Retinal pigment epithelial cell (primary cell): ENCODE measurements at places on chromosomes 7 and 10.

DNA sequence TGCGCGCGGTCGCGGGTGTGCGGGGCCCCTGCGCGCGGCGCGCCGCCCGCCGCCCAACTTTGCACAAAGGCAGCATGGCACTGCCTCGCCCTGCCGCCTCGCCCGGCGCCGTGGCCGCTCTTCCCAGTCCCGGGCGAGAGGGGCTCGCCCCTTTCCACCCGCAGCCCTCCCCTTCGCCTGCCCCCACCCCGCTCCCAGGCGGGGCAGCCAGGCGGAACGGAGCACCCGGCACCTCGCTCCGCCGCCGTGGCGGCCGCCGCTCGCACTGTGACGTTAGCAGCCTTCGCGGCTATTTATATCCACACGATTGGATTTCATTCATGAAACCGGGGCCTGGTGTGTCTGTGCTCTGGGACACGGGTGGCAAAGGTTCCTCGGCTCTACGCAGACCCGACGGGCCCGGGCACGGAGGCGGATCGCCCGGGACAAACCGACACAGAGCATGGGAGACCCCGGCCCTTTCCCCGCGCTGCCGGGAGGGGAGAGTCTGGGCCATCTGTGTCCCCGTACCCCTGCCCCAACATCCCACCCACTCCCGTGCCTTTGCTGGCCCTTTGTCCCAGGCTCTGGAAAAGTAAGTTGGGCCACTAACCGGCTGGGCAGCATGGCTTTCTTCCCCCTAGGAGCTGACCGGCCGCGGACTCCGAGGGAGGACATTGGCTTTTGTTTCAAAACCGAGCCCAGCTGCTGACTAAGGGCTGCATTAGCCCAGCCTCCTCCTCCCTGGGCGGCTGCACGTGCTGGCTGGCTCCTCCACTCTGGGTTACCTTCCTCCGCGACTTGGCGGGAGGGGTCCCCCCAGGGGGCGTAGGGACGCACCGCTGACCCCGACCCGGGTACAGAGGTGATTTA lies at the start of gene RHOBTB1:
TSS of gene RHOBTB1 (minus strand) at position 128 of the 852 bp plus-strand sequence. CDS start 32,643 bp downstream, outside the sequence.
- DNase-seq, result peak; percentile 83

- DNase-seq, result no peak
These were observed 1.9 kb upstream of the ASB15 start for GRCh38 chr7:123599766-123600165.

DNA sequence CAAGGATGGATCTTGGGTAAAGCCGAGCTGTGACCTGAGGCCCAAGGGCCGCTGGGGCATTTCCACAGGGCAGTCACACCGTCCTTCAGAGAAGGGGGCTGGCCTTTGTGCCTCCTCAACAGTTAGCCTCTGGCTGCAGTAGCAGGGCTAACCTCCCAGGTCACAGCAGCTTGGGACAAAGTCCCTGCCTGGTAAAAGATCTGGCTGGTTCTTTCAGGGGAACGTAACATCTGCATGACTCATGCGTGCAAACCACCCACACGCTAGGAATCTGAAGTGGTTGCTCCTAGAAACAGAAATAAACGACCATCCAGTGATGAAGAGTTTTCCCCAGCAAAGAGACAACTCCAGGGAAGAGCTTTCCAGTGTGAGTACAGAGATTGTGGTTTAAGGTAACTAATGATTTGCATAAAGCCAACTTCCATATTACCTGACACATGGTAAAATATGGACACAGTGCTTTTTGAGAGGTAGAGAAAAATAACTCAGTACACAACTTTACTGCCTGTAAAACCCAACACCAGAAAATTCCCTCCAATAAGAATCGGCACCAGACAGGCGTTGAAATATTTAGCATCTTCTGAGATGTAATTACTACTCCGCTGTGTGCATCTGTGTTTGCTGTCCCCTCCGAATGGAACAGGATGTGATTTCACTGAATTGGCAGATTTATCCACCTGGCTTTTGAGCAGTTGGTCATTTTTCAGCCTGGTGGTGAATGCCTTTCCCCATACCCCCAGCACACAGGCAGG lies 84.9 kb upstream of the ADRB1 start:
- DNase-seq, result peak; percentile 86

- no peak for DNase-seq
These were observed 202.9 kb downstream of the PTPRN2 start for GRCh38 chr7:158384746-158385145.

DNA sequence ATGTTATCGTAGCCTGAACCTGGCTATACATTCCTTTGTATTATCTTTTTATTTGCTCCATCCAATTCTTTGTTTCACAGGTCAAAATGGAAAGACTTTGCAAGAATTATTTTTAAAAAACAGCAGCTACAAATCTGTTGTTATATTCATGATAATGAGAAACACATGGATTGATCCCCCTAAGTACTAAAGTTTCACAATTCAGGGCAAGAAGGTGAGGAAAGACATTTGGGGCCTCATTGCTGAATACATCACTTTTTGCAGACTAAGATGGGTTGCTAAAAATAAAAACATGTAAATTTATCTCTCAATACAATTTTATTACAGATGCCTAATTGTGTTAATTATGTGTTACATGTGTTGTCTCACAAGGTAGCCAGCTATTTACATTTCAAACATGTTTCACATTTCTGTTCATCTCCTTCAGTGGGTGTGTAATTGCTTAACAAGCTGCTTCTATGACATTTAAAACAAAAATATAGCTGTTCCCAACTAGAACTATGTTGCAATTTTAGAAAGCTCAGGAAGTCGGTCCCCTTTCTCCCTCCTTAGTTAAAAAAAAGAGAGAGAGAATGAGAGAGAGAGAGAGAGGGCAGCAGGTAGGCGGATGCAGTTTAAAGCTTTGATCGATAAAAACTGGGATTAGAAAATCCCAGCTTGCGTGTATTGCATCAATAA lies 606.3 kb upstream of the FZD8 start:
- DNase-seq, result no peak

DNA sequence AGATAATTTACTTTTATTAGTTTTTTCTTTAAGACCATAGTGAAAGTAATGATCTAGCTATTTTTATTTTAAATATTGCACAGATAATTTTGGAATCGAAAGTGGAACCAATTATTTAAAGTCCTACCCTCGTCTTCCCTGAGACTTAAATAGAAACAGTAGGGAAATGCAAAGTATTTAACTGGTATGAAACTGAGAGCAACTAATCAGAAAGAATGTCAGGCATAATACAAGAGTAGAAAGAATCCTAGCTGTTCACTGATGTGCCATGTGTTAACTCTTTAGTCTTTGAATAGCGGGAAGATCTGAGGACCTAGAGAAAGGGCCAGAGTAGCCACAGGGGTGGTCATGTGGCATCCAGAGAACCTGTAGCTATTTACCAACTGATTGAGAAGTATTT lies 630.0 kb downstream of the NRG3 start:
- DNase-seq, result no peak

DNA sequence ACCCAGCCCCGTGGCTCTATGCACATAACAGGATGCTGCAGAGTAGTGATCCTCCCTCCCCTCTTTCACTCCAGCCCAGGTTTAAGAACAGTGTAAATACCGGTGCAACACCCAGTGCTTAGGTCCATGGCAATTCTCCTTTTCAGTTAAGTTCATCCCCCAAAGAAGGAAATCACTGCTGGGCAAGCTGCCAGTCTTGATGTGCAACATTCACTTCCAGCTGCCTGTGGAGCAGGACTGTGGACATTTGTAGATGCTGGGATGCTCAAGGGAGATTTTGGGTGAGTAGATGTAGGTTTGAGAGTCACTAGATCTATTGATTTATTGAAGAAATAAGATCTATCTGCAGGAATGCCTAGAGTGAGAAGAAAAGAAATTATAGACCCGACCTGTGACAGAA lies 294.3 kb upstream of the KIAA1217 start:
- DNase-seq, result no peak

DNA sequence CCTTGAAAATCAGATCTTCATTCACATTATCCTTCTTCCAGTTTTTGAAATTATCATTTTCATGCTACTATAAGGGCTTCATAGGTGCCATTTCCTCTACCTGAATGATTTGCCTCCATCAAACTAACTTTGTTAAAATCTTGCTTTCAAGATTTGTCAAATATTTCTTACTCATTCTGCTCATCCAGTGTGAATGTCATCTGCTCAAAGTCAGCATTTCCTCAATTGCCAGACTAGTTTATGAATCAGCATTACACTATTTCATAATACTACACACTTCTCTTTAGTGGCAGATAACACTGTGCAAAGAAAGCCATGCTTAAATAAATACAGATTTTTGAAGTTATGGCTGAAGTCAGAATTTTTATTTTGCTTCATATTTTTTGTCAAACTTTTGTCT lies 21.3 kb upstream of the LIPF start:
- no peak for DNase-seq

GRCh38 chr7:71191771-71192170 lies 59.8 kb downstream of the GALNT17 start:
- DNase-seq, result no peak

- no peak for DNase-seq
These were observed 124.1 kb downstream of the CUL2 start for GRCh38 chr10:34966040-34966439.

- no peak for DNase-seq
These were observed 178.2 kb upstream of the NRG3 start for GRCh38 chr10:81696609-81697388.

DNA sequence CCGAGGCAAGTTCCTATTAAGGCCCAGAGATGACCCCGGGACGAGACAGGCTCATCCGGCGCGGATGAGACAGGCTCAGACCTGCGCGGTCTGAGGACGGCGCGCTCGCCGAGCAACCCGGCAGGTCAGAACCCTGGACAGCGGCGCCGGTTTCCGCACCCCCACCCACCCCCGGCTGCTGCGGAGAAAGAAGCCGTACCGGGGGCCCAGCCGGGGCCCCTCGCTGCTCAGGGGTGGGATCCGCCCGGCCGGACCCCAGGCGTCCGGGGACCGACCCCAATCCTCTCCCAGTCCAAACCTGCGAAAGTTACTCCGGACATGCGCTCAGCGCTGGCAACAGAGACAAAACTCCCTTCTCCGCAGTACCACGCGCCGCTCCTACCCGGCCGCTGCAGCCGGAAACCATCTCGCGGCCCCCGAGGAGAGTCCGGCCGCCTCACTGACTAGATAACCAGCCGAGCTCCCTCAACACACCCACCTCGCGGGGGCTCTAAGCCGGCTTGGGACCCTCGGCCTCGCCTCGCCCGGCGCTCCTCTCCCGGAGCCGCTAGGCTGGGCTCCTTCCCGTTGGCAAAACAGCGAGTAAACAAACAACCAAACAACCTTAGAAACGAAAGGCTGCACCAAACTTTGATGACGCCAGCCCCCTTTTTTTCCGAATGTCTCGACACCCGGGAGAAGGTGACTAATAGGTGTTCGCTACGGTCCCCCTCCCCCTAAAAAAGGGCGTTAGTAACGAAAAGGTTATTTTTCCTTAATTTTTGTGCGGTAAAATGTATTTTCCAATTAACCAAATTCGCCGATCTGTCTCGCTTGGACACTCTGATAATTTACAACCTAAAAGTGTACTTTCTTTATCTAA lies 2.3 kb upstream of the DRGX start:
- DNase-seq, result no peak

- no peak for DNase-seq
These were observed 10.4 kb upstream of the IL15RA start for GRCh38 chr10:5987747-5988146.

- no peak for DNase-seq
These were observed 22.1 kb downstream of the HKDC1 start for GRCh38 chr10:69242040-69242851.

DNA sequence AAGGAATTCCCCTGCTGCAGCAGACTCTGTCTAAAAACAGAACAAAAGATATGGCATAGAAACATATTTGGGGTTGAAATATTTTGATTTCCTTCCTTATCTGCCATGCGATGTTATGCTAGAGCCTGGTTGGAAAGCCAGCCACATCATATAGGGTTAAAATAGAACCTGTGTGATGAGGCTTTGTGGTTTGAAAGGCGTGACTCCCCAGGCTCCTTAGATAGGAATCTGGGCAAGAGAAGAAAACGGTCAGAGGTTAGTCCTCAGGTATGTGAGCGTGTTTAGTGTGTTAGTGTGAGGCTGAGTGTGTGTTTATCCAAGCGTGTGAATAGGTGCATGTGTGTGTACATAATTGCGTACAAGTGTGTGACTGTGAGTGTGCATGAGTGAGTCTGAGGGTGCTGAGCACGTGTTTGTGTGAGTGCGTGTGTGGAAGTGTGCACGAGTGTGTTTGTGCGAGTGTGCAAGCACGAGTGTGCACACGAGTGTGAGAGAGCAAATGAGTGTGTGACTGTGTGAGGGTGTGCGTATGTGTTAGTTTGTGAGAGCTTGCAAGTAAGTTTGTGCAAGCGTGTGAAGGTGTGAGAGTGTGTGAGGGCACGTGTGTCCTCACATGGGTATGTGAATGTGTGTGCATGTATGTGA lies 79.9 kb downstream of the COL26A1 start:
- DNase-seq, result no peak

GRCh38 chr7:109336531-109336930 lies 766.9 kb downstream of the DNAJB9 start:
- no peak for DNase-seq

DNA sequence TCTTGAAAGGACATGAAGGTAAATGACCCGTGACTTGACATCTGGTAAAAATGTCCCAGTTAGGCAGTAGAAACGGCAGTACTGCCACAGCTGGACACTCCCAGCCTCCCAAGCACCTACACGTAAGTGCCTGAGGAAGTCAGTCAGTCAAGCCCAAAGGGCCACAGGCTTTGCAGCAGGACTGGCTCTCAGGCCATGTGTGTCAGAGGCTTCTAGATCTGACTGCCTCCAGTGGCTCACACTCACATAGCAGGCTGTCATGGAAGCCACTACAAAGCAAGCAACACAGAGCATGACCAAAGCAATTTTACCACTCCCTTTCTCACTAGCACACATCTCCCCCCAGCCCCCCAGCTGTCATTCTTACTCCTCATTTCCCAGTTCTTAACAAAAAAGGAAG lies 17.8 kb upstream of the CCNJ start:
- no peak for DNase-seq

GRCh38 chr7:26188206-26188956 lies 12.2 kb downstream of the HNRNPA2B1 start:
- no peak for DNase-seq

DNA sequence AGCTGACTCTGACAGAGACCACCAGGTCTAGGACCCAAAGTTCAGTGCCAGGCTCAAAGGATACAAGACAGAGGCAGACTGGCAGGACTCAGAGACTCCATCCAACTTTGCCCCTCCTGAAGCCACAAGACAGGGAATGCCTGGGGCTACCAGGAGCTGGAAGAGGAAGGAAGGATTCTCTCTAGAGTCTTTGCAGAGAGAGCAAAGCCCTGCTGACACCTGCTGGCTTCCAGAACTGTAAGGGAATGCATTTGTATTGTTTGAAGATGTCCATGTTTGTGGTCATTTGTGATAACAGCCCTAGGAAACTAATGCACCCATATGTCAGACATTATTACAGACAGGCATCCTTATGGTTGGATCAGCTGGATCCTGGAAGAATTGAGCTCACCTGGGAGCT lies 132.3 kb upstream of the C7orf33 start:
- no peak for DNase-seq

DNA sequence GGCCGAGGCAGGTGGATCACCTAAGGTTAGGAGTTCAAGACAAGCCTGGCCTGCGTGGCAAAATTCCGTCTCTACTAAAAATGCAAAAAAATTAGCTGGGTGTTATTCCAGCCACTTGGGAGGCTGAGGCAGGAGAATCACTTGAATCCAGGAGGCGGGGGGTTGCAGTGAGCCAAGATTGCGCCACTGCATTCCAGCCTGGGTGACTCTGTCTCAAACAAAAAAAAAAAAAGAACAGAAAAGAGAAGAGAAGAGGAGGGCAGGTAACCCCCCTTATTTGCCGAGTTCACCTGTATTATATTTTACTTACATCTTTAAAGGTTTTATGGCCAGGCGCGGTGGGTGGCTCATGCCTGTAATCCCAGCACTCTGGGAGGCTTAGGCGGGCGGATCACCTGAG lies 91.7 kb downstream of the RNF216 start:
- no peak for DNase-seq
